ENCODE measurements at places on chromosomes 4 and X.

- H3K4me3 ChIP-seq: no peak overlapping the region
- H3K36me3 ChIP-seq: no peaks in the 10 kb centered on the region
- DNase-seq: no peak
- no peaks in the 10 kb centered on the region for H3K27me3 ChIP-seq
Measured at GRCh38 chr4:84733343-84734033, 150.6 kb downstream of the CDS1 start.

- no peak overlapping the region for H3K27ac ChIP-seq
- H3K36me3 ChIP-seq: no peaks in the 10 kb centered on the region
Measured at GRCh38 chr4:149521611-149522425, 293.8 kb downstream of the IQCM start.

DNA sequence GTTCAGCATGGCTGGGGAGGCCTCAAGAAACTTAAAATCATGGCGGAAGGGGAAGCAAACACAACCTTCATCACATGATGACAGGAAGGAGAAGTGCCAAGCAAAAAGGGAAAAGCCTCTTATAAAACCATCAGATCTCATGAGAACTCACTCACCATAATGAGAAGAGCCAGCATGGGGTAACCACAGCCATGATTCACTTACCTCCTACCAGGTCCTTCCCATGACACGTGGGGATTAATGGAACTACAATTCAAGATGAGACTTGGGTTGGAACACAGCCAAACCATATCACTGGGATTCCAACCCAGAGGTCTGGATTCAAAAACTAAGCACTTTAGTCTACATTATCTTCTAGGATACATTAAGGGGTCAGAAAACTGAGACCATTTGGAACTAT, 609.6 kb upstream of the SPANXN1 start:
- H3K27ac ChIP-seq: no peak overlapping the region
- DNase-seq: no peak
- H3K36me3 ChIP-seq: no peaks in the 10 kb centered on the region
- H3K4me3 ChIP-seq: no peak overlapping the region

GRCh38 chr4:5843573-5844530, 49.0 kb downstream of the CRMP1 start:
- H3K4me1 ChIP-seq: no peaks in the 10 kb centered on the region
- H3K27me3 ChIP-seq: no peaks in the 10 kb centered on the region
- H3K4me3 ChIP-seq: no peak overlapping the region
- no peak for DNase-seq
- H3K27ac ChIP-seq: no peak overlapping the region

DNA sequence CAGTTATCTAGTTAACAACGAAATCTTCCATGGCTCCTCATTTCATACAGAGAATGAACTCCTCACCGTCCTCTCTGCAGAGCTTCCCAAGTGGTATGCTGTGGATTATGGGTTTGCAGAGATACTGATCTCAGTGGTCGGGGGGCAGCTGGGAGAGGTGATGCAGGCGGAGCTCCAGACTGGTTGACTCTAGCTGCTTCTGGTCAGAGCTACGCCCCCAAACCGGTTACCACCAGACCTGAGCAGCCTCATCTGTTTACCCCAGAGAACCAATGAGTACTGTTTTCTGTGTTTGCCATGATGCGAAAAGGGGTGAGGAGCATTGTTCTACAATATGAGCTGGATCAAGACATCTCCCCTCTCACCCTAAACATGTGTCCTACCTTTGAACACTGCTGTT, 135.7 kb upstream of the PLAC1 start:
- DNase-seq: no peak
- H3K4me1 ChIP-seq: peaks cover 5% of the 10 kb centered on the region
- no peak overlapping the region for H3K27ac ChIP-seq
- H3K36me3 ChIP-seq: peaks cover 7% of the 10 kb centered on the region
- H3K27me3 ChIP-seq: no peaks in the 10 kb centered on the region

GRCh38 chr4:6591313-6591712, 16.3 kb downstream of the MAN2B2 start:
- peaks cover 4% of the 10 kb centered on the region for H3K36me3 ChIP-seq
- no peak overlapping the region for H3K4me3 ChIP-seq
- no peaks in the 10 kb centered on the region for H3K27me3 ChIP-seq
- no peak for DNase-seq
- H3K4me1 ChIP-seq: no peaks in the 10 kb centered on the region
- no peak overlapping the region for H3K27ac ChIP-seq

DNA sequence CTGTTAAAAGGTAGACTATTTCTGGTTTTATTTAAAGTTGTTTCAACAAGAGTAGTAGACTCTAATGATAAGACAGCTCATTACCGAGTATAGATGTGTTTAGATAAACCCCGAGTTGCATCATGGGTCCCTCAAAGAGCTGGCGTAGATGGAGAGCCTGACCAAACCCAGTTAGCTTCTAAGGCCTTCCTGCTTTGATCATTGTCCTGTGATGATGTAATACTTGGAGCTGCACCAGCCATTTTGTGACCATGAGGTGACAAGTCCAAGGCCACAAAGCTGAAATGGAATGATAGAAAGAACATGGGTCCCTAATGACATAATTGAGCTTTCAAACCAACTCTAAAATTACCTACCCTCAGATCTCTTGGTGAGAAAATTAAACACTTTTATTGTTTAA, 66.6 kb upstream of the TAB3 start:
- no peak overlapping the region for H3K4me3 ChIP-seq
- no peaks in the 10 kb centered on the region for H3K4me1 ChIP-seq
- no peak overlapping the region for H3K27ac ChIP-seq
- H3K27me3 ChIP-seq: no peaks in the 10 kb centered on the region
- no peaks in the 10 kb centered on the region for H3K36me3 ChIP-seq

DNA sequence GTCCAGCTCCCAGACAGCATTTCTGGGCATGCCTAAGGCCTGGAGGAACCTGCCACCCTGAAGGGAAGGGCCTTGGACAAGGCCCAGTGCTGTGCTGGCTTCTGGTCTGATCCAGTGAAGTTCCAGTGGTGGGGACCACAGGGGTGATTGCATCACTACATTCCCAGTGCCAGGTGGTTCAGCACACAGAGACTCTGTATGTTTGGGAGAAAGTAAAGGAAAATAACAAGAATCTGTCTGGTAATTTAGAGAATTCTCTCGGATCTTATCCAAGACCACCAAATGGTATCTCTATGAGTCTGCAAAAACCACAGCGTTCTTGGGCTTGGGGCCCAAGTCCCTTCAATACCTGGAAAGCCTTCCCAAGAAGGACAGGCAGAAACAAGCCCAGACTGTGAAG, 131.8 kb upstream of the MAD2L1 start:
- H3K36me3 ChIP-seq: no peaks in the 10 kb centered on the region
- DNase-seq: no peak
- no peak overlapping the region for H3K27ac ChIP-seq

- no peak for DNase-seq
- H3K36me3 ChIP-seq: no peaks in the 10 kb centered on the region
- no peaks in the 10 kb centered on the region for H3K27me3 ChIP-seq
- H3K4me1 ChIP-seq: no peaks in the 10 kb centered on the region
Measured at GRCh38 chrX:32644476-32645245, 566.7 kb downstream of the DMD start.

GRCh38 chr4:185859111-185859510, 47.1 kb upstream of the SORBS2 start:
- no peak for DNase-seq
- no peak overlapping the region for H3K27ac ChIP-seq
- no peak overlapping the region for H3K4me3 ChIP-seq
- no peaks in the 10 kb centered on the region for H3K36me3 ChIP-seq

GRCh38 chr4:154014407-154015321, 225.8 kb upstream of the SFRP2 start:
- no peaks in the 10 kb centered on the region for H3K4me1 ChIP-seq
- no peak for DNase-seq
- H3K27ac ChIP-seq: no peak overlapping the region
- no peaks in the 10 kb centered on the region for H3K36me3 ChIP-seq
- H3K4me3 ChIP-seq: no peak overlapping the region

DNA sequence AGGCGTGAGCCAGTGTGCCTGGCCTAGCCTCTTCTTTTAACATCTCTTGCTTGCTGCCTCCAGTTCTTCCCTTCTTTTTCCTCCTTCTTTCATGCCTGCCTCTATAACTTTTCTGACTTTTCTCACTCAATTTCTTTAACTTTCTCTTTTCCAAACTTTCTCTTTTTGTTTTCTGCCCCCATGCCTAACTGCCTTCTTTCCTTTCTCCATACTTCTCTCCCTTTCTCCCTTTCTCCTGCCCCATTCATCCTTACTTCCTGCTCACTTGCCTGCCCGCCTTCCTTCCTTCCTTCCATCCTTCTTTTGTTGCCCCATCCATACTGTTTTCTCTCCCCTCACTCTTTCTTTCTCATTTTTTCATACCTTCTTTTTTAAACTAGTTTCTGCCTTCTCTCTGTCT, 105.2 kb downstream of the RBMX2 start:
- H3K4me1 ChIP-seq: no peaks in the 10 kb centered on the region
- H3K27me3 ChIP-seq: no peaks in the 10 kb centered on the region
- H3K4me3 ChIP-seq: no peak overlapping the region
- no peak for DNase-seq

- H3K27me3 ChIP-seq: no peaks in the 10 kb centered on the region
- no peak overlapping the region for H3K4me3 ChIP-seq
- no peaks in the 10 kb centered on the region for H3K4me1 ChIP-seq
- no peak for DNase-seq
- H3K36me3 ChIP-seq: no peaks in the 10 kb centered on the region
Measured at GRCh38 chrX:72621163-72621562, 48.5 kb upstream of the HDAC8 start.

GRCh38 chrX:50609796-50610195, 139.2 kb upstream of the DGKK start:
- no peaks in the 10 kb centered on the region for H3K27me3 ChIP-seq
- no peak overlapping the region for H3K4me3 ChIP-seq
- no peak for DNase-seq
- no peaks in the 10 kb centered on the region for H3K36me3 ChIP-seq

DNA sequence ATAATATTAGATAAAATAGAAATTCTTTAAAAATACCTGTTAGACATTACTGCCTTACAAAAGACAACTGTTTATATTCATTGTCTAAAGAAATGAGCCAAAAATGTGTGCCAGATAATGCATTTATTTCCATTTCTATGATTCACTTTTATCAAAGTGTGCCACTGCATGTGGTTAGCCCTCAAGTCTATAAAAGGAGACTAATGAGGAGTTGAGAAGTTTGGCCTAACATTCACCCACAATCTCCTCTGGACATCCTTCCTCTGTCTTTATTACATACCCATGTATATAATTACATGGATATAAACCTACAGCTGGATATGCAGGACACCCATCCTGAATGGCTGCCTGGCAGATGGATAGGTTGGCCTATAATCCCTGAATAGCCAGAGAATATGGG, 42.6 kb upstream of the PDE5A start:
- no peak overlapping the region for H3K27ac ChIP-seq
- DNase-seq: no peak
- H3K36me3 ChIP-seq: no peaks in the 10 kb centered on the region
- no peak overlapping the region for H3K4me3 ChIP-seq
- no peaks in the 10 kb centered on the region for H3K4me1 ChIP-seq
- no peaks in the 10 kb centered on the region for H3K27me3 ChIP-seq

DNA sequence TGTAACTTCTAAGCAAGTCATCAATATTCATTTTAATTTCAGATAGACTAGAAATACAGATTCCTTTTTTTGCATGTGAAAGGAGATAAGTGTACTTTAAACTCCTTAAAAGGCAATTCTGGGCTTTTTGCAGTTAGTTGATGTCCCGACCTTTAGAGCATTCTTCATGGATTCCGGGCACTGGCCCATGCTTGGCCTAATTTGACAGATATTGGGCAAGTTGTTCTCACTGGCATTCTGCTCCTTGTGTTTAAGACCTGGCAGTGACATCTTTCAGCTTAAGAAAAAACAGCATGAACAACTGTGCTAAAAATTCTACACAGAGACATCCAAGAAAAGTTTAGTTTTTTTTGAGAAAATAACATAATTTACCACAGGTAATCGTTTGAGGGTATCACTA, 1037.2 kb downstream of the PCDH18 start:
- no peaks in the 10 kb centered on the region for H3K36me3 ChIP-seq
- H3K4me1 ChIP-seq: no peaks in the 10 kb centered on the region
- no peak overlapping the region for H3K27ac ChIP-seq
- DNase-seq: no peak

- no peaks in the 10 kb centered on the region for H3K27me3 ChIP-seq
- H3K4me1 ChIP-seq: no peaks in the 10 kb centered on the region
- peak overlapping the region; percentile 17 for H3K27ac ChIP-seq
- no peak for DNase-seq
- no peak overlapping the region for H3K4me3 ChIP-seq
Measured at GRCh38 chr4:38967260-38968095, 64.7 kb downstream of the TMEM156 start.

DNA sequence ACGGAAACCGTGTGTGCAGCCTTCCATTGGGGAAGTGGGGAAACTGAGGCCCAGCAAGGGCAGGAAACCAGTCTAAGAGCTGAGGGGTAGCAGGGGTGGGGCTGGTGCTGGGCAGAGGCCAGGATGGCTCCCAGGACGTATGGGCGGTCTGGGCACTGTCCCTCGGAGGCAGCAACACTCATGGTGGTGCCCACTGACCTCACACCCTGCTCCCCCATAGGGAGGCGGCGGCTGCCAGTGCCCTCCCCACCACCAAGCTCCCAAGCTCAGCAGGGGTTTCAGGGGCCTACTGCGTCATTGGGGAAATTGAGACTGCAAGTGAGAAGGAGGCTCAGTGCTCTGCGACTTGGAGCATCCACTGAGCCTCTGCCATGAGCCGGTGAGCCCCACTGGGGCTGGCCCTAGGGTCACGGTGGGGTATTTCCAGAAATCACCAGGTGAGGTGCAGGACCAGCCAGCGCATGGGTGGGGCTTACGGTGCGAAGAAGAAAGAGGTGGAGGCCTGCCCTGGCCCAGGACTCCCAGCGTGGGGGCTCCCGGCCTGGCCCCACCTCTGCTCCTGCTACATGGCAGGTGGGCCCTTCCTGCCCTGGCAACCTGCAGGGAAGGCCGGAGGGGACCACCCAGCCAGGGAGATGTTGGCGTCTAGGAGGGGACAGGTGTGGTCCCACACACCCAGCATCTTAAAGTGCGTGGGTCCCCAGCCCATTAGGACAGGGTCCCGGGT, 915 bp downstream of the MSANTD1 start:
- H3K36me3 ChIP-seq: no peaks in the 10 kb centered on the region
- DNase-seq: no peak
- H3K4me3 ChIP-seq: no peak overlapping the region

GRCh38 chr4:53196882-53197771, 168.7 kb downstream of the SCFD2 start:
- no peaks in the 10 kb centered on the region for H3K27me3 ChIP-seq
- H3K36me3 ChIP-seq: no peaks in the 10 kb centered on the region
- H3K4me1 ChIP-seq: no peaks in the 10 kb centered on the region
- no peak overlapping the region for H3K4me3 ChIP-seq
- DNase-seq: no peak

Data from CD8-positive, alpha-beta memory T cell (primary cell).